Parietal lobe (tissue), 2 donors: ENCODE measurements at places on chromosomes 3 and 15. TPM values are rescaled to one million over a fixed set of nuclear protein-coding genes. Genes with fewer than 3 reads are reported as not detected.

The PDZRN3 gene
- 96.4 TPM for total RNA-seq

The ADAMTS9 gene
- 26.0 TPM for total RNA-seq

The SPATA12 gene
- not detected for total RNA-seq

The TSPAN3 gene
- total RNA-seq = 220 TPM

The ARHGEF26 gene
- 11.9 TPM for total RNA-seq

The OR5K2 gene
- not detected for total RNA-seq

The UROC1 gene
- total RNA-seq = not detected

The ZNF148 gene
- 92.3 TPM for total RNA-seq

The ANO10 gene
- 46.3 TPM for total RNA-seq

The GOLGA8M gene
- 1.3 TPM for total RNA-seq

The FSD2 gene
- total RNA-seq = not detected

The DOCK3 gene
- 60.7 TPM for total RNA-seq

The CCDC33 gene
- total RNA-seq = 0.31 TPM

The MNS1 gene
- 2.8 TPM for total RNA-seq

The C3orf85 gene
- total RNA-seq = not detected

The POLR2M gene
- total RNA-seq = 363 TPM

The PRR20G gene
- not detected for total RNA-seq

The SOX14 gene
- total RNA-seq = not detected

The SHQ1 gene
- total RNA-seq = 13.5 TPM

The HACL1 gene
- 63.9 TPM for total RNA-seq

The DTWD1 gene
- total RNA-seq = 32.9 TPM

The CCDC54 gene
- total RNA-seq = 1.6 TPM

The CCRL2 gene
- 1.9 TPM for total RNA-seq

The NMNAT3 gene
- total RNA-seq = 13.5 TPM

The CCR8 gene
- total RNA-seq = not detected

The IMP3 gene
- 32.9 TPM for total RNA-seq

The SI gene
- total RNA-seq = not detected

The SPSB4 gene
- 19.1 TPM for total RNA-seq

The MESP2 gene
- total RNA-seq = not detected

The GPD1L gene
- total RNA-seq = 74.2 TPM

The FAN1 gene
- 44.4 TPM for total RNA-seq

The KY gene
- 0.94 TPM for total RNA-seq

The B2M gene
- 175 TPM for total RNA-seq

The USP4 gene
- 48.8 TPM for total RNA-seq

The GOLGA6D gene
- total RNA-seq = not detected

The ANKRD34C gene
- not detected for total RNA-seq

The NEO1 gene
- 231 TPM for total RNA-seq

The DUOXA2 gene
- not detected for total RNA-seq

The POLQ gene
- 3.8 TPM for total RNA-seq

The C15orf62 gene
- total RNA-seq = 0.31 TPM

The GP9 gene
- not detected for total RNA-seq
